AG04450 (cell line): ENCODE measurements at places on chromosomes 16 and 17.

DNA sequence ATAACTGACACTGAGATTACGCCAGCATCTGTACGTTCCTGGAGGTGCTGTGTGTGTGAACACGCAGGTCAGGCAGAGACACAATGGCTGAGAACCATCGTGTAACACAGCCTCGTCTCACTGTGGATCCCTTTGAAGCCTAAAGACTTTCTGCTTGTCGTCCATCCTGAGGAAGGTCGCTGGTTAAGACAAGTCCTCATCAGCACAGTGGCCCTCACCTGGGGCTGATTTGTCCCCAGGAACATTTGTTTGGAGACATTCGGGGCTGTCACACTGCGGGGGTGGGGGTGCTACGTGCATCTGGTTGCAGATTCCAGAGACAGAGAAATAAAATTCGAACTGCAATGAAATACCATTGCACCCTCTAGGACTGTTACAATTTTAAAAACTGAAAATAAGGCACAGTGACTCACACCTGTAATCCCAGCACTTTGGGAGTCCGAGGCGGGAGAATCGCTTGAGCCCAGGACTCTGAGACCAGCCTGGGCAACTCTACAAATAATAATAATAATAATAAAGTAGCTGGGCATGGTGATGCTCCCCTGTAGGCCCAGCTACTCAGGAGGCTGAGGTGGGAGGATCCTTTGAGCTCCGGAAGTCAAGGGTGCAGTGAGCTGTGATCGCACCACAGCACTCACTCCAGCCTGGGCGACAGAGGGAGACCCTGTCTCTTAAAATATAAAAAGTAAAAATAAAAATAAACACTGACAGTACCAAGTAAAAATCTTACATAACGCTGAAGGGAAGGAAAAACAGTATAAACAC is 112.0 kb upstream of the METRNL start:
- DNase-seq: no peak

- DNase-seq: no peak
These were observed 1.6 kb upstream of the KREMEN2 start for GRCh38 chr16:2962334-2963073.

GRCh38 chr17:9907883-9908648 is 3.0 kb upstream of the RCVRN start:
- peak; percentile 15 for DNase-seq

DNA sequence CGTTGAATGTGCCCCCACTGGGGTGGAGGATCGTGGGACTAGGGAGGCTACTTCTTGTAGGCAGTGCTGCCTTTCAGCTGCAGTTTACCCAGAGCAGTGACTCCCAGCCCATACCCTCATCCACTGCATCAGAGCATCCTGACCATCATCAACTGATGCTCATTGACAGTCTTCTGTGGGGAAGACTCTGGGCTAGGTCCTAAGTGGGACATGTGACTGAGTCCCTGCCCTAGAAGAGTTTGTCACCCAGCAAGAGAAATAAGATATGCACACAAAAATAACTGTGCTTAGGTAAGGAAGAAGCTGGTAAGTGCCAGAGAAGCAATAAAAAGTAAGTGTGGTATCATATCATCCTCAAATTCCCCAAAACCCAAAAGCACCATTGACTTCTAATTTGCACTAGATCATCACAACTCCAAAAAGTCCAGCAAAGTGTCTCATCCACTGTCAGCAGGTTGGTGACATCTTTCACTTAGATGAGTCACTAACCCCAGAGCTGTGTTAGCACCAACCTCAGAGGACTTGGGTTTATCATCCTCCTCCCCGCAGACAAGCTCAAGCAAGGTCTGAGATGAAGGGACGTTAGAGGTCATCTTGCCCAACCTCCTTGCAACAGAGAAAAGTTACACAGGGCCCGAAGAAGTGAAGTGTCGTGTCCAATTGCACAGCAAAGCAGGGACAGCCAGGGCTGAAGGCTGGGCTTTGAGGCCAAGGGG is 99.0 kb downstream of the CCDC182 start:
- DNase-seq: no peak

GRCh38 chr17:80645706-80646325 is 101.2 kb downstream of the RPTOR start:
- DNase-seq: no peak

DNA sequence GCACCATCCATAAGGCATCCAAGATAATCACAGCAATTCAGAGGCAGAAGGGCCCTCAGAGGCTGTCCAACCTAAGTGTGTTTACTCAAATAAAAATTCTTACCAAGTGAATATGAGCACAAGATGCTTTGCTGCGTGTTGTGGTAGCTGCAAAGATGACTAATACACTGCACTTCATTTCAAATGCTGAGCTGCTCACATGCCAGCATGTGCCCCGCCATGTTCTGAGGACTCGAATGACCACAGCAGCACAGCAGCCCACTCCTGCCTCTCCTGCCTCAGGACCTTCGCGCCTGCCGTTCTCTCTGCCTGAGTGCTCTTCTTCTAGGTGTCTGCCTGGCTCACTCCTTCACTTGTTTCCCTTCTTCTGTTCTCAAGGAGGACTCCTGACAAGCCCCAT is 19.0 kb downstream of the PIK3R5 start:
- no peak for DNase-seq

- no peak for DNase-seq
These were observed 147.7 kb downstream of the SKAP1 start for GRCh38 chr17:48282303-48282702.

- no peak for DNase-seq
These were observed 4.4 kb upstream of the RAB26 start for GRCh38 chr16:2143878-2144485.

- DNase-seq: no peak
These were observed 23.8 kb downstream of the NACA2 start for GRCh38 chr17:61567045-61567802.

DNA sequence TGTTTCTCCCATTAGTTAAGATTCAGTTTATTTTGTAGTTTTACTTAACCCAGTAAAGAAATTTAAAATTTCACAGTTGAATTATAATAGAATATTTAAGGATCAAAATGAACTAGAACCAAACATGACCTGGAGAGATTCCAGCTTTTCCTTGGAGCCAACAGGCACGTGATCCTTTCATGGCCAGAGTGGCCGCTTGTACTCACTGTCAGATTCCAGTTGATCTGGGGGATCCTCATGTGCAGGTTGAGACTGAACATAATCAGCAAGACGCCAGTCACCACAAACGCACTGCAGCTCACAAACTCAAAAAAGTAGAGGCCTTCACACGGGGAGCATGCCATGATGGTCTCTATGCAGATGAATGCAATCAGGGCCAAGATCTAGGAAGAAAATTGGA is 31.7 kb downstream of the CMTM3 start:
- DNase-seq: no peak

- no peak for DNase-seq
These were observed 9.4 kb downstream of the ITGAX start for GRCh38 chr16:31364421-31364820.

- DNase-seq: no peak
These were observed 84.2 kb upstream of the FOXF1 start for GRCh38 chr16:86426063-86426642.

DNA sequence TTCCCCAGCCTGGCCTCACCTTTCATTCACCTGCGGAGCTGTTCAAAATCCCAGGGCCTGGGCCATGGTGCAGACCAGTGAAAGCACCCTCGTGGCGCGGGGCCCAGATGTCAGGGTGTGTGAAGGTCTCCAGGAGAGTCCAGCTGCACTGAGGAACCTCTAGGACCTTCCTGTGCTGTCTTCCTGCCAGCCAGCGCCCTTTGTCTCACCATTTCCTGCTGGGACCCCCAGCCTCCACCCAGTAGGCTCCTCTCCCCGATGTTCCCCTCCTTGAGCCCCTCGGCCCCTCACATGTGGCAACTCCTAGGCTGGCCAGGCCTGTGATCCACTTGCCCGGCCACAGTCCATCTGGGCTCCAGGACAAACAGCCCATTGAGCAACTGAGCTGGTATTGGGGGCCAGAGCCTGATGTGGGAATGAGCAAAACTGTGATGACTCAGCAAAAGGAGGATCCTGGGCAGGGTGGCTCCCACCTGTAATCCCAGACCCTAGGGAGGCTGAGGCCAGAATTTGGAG is 677 bp downstream of the SULT1A2 start:
- DNase-seq: no peak

DNA sequence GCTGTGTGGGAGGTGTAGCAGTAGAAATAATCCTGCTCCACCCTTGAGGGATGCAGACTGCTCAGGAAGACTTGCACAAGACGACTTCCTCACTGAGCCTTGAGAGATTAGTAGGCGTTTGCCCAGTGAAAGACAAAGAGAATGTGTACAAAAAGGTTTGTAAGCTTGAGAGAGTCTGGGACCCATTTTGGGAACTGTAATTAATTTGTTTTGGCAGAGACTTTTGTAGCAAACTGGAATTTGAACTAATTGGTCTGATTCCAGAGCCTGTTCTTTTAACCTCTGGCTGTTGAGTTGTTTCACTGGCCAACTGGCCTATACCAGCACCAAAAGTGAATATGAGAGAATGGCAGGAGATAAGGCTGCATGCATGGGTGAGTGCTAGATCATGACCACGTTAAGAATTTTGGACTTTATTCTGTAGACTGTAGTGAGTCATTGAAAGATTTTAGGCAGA is 75.5 kb downstream of the AATF start:
- no peak for DNase-seq

DNA sequence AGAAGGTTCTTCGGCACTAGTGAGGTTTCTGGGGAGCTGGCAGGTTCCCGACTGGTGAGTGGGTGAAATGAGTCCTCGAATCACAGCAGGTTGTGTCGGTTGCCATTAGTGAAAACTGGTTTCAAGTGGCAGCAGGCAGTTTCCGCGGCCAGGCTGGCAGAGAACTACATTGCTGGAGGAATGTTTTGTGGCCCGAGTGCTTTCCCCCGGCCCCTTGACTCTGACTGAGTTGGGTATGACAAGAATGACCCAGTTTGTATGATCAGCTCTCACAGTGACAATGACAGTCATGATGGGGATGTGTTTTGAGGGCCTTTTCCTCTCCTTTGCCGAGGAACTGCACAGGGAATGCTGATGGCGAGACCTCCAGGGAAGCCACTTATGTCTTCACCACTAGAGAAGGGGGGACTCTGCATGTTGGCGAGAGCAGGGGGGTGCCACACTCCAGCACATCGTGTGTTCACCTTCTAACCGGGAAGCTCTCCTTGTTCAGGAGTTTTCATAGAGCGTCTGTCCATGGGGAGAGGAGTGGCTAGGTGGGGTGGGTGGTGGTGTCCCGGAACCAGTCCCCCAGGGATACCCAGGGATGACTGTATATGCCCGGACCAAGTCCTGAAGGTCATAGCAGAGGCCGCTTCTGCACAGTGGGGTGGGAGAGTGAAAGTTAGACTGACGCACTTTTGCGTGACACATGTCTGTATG is 206.0 kb upstream of the CHMP6 start:
- no peak for DNase-seq

GRCh38 chr17:27630607-27631410 is at the start of gene LGALS9:
Gene LGALS9 (plus strand): TSS chr17:27631188. CDS start chr17:27631266, 78 bp downstream.
- DNase-seq: no peak

GRCh38 chr16:47983999-47984580 is 171.7 kb downstream of the ABCC12 start:
- DNase-seq: no peak

DNA sequence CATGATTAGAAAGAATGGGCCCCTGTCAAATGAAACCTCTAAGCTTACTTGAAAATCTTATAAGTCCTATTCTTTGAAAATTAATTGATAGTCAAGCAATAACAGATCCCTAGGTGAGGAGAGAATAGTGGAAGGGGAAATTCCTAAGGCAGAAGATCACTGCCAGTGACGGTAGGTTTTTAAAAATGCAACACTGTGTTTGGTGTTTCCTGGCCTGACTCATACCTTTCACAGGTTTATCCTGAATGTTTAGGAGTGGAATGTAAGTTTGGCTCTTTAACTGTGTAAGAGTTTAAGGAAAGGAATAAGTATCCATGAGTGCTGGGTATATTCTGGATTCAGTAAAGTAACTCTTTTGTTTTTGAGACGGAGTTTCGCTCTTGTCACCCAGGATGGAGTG is 23.8 kb downstream of the HAPSTR1 start:
- DNase-seq: no peak

GRCh38 chr17:2057760-2058585 is 3.1 kb downstream of the HIC1 start:
- no peak for DNase-seq

DNA sequence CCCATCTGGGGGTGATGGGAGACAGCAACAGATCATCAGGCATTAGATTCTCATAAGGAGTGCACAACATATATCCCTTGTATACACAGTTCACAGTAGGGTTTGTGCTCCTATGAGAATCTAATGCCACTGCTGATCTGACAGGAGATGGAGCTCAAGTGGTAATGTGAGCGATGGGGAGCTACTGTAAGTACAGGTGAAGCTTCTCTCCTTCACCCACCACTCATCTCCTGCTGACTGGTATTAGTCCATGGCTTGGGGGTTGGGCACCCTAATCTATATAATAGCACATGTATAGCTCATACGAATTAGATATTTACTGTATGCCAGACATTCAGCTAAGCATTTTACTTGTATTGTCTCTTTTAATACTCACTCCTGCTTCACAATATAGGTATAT is 101.7 kb downstream of the MAP2K6 start:
- DNase-seq: no peak

DNA sequence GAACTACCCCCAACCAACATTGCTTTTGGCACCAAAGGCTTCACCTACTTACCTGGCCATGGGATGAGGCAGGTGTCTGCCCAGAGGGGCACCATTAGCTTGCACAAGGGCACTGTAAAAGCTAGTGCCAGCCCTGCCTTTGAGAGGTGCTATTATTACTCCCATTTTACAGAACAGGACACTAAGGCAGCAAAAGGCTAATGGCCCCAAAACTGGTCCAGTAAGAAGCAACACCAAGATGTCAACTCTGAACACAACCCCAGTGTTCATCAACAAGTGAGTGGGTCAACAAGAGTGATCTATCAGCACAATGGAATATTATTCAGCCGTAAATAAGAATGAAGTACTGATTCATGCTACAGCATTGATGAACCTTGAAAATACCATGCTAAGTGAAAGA is 7.7 kb upstream of the USP7 start:
- DNase-seq: no peak

GRCh38 chr16:89357055-89357816 is 133.1 kb downstream of the ANKRD11 start:
- DNase-seq: no peak

GRCh38 chr17:59427425-59427921 is 96.0 kb downstream of the YPEL2 start:
- no peak for DNase-seq

- no peak for DNase-seq
These were observed 2.8 kb downstream of the EMP2 start for GRCh38 chr16:10577305-10578202.

DNA sequence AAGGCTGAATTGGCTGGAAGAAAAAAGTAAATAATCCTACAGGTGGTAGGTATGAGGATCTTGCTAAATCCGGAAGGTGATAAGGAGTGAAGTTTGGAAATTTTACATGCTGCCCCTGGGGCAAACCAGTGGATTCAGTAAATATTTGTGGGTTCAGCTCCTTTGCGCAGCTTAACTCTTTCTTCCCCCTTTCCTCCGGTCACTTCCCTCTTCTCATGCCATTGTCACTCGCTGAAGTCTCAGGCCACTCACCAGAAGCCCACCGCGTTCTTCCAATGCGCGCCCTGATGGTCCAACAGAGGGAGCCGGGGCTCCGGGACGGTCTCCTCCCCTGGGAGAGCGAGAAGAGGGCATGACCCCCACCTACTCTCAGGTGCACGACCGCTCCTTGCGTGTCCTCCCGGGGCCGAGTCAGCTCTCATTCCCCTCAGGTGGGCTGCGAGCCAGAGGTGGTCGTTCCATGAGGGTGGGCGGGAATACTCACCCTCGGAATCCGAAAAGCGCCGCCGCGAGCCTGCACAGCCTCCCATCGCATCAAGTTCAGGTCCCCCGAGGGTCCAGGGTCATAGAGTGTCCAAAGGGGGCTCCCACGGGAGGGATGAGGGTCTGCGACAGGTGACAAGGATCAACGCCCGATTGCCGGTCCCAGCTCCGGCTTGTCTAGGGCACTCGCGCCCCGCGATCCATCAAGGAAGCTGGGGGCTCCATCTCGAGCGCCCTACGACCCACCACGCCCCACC is 474 bp downstream of the CLN3 start:
- DNase-seq: no peak
